ENCODE measurements at places on chromosomes 11 and 22.

GRCh38 chr22:41526830-41527799, 17.2 kb downstream of the POLR3H start:
- DNase-seq = peak; percentile 45

DNA sequence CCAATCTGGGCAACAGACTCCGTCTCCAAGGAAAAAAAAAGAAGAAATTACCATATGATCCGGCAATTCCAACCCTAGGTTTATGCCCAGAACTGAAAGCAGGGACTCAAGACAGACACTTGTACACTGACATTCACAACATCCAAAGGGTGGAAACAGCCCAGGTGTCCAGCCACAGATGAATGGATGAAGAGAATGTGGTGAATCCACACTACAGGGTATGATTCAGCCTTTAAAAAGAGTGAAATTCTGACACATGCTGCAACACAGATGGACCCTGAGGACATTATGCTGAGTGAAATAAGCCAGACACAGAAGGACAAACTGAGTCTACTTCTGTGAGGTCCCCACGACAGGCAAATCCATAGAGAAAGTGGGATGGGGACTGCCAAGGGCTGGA, 43.9 kb downstream of the SGSM3 start:
- peak; percentile 26 for DNase-seq

DNA sequence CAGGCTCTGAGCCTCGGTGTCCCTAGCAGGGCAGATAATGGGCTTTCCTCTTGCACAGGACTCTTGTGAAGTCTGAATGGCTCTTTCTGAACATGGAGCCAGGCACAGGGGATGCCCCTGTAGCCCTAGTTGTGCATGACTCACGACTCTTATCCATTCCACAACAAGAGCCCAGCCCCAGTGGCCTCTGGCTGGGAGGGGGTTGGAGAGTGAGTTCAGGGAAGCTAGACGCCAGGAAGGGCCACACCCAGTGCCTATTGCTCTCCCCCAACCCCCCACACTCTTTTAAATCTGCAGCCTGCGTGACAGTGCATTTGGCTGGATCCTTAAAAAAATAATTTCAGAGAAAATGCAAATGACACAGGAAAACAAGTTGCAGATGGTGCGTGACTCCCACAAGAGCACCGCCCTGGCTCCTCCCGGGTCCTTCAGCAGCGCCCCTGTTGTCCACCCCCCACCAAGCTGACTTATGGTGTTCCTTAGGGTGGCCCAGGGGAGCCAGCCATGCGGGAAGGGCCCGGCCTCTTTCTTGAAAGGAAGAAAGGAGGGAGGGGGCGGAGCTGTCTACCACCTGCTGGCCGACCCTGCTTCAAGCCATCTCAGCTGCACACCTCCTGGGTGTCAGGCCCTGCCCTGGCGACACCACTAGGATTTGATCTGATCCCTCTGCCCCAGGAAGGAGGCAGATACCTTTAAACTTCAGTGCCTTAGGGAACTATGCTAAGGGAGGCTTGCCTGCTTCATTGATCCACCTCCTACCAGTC, 74.7 kb downstream of the MN1 start:
- DNase-seq = peak; percentile 66

- peak; percentile 22 for DNase-seq
Observed at GRCh38 chr11:3156282-3156660, 8.8 kb downstream of the OSBPL5 start.

- DNase-seq = no peak
Observed at GRCh38 chr11:19759389-19759788, 46.8 kb downstream of the NAV2 start.

DNA sequence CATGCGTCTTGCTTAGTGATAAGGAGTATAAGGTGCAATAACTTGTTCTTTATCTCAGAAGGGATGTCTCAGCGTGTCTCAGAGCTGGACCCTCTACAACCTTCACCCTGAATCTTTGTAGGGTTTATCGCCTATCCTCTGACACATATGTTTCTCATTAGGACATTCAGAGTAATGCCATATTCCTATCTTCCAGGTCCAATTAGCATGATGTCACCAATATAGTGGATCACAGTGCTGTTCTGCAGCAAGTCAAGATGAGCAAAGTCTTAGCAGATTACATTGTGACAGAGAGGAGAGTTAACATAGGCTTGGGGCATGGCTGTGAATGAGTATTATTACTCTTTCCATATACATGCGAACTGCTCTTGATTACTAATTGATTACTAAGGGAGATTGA, 110.3 kb upstream of the CLPB start:
- no peak for DNase-seq

DNA sequence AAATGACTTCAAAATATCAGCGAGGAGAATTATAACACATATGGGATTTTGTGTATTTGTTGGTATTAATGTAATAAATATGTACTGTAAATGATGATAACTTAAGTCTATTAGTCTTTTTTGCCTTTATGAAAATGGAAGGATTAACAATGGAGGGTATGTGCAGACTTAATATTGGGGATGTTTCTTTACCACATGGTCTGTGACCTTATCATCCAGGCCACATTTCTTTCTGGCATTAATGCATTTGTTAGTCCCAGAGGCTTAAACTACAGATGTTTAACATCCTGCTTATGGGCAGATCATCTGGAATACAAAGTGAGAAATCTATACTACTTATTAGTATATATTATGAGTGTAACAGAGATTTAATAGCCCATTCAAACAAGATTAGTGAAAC, 64.6 kb downstream of the SOX6 start:
- DNase-seq = no peak

DNA sequence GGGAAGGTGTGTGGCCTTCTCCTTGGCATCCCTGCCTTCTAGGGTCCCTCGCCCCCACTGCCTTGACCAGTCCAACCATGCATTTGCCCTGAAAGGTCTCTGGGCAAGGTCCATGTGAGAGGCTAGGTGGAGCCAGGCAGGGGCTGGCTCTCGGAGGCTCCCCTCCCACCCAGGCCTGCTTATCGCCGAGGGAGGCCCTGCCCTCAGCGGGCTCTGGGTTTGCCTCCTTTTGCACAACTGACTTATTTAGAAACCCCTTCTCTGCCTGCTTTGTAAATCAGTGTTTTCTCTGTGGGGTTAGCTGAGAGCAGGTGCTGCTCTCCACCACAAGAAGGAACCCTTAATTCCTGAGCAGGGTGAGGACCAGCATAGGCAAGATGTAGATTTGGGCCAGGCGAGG, 47.7 kb downstream of the CD82 start:
- no peak for DNase-seq

GRCh38 chr11:75158696-75159150, 7.8 kb downstream of the SLCO2B1 start:
- DNase-seq = no peak

DNA sequence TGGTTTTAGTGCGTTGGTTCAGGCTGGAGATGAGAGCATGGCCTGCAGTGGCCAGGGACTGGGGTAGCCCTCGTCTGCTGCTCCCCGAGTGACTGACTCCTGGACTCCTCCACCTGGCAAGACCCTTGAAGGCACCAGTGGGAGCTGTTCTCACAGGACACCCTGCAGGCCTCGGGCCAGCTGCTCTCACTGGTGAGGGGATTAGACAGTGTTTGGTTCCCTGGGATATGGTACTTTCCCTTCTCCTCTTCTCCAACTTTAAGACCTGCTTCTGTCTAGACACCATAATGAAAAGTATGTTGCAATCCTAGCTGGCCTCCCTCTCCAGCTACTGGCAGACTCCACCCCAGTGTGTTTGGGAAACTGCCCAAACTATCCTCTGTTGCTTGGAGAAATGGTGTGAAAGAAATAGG, 168.8 kb upstream of the CADM1 start:
- DNase-seq = no peak

Data from EL (cell line).